ENCODE measurements at places on chromosomes 3 and 15.

DNA sequence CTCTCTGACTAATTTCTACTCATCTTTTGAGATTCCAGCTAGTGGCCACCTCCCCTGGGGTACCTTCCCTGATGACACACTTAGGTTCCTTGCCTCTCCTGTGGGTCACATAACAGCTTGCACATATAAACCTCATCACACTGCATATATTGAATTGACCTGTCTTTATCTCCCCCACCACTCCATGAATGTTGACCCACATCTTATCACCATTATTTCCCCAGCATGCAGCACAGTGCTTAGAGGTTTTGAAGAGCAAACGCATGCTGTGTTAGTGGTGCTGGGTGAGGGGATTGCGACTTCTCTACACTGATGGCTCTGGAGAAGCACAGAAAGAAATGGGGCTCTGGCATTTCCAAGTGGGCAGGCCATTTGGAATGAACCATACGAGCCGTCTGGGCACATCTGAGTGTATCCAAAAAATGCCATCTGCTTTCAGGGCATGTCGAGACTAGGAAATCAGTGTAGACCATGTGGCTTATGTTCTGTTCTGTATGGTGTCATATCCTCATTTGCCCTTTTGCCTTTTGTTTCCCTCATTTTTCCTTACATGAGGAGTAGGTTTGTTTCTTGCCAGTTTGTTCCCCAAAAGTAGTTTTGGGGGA is 333.2 kb upstream of the TRIM42 start:
- DNase-seq = no peak

DNA sequence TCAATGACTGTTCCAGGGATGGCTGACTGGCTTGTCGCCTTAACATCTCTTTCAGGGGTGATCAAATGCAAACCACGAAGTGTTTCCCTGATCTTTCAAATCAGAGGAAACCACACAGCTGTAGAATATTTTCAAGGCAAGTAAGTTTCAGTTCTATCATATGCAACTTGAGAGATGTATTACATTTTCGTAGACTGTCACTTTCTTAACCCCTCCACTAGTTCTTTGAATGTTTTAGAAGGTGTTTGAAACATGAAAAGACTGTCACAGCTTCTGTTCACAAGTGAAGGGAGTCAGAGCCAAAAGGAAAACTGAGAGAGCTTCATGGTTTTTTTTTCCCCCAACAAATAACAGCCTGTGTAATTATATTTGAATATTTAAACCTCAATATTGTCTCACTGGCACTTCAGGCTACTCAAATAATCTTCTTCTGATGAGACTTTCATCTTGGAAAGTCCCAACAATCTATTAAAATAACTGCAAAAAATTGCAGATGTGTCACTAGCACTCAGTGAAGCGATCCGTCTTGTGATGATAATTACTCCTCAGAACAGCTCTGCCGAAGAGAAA is 25.9 kb upstream of the CAPN7 start:
- DNase-seq = no peak

DNA sequence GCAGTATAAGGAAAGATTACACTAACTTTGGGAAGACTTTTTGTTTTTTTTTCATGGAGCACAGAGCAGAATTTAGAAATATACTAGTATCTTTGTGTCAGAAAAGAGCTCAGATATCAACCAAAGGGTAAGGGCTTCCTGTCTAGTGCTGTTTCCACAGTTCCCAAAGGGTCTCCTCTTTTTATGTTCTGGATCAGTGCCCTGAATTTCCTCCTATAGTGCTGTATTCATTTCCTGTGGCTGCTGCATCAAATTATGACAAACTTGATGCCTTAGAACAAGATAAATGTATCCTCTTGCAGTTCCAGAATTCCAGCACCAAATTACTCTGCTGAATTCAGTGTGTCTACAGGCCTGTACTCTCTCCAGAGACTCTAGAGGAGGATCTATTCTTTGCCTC is 219.8 kb upstream of the THRB start:
- no peak for DNase-seq

GRCh38 chr3:85586018-85586417 is 627.2 kb downstream of the CADM2 start:
- DNase-seq = no peak

DNA sequence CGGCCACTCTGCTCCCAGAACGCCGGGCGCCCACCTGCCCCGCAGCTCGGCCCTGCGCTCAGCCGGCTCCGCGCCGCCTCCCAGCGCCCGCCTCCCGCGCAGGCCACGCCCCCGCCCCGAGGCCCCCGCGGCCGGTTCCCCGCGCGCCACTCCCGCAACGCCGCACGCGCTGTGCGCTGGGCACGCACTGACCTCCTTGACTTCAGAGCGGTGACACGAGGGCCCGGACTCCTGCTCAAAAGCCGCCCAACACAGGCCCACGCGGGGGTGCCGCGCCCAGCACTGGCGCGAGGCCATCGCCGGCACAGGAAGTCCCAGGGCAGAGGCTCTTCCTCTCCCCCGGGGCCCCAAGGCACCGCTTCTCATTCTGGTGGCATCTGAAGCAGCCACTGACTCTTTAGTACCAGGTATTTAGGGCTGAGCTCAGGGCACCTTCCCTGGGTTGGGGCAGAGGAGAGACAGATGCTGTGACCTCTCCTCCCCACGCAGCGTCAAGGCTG is 12.4 kb downstream of the TNK2 start:
- DNase-seq = peak; percentile 67

- no peak for DNase-seq
These were observed 25.3 kb downstream of the SLC30A4 start for GRCh38 chr15:45497261-45497660.

- DNase-seq = no peak
These were observed 136.8 kb upstream of the FOXB1 start for GRCh38 chr15:59867086-59867855.

GRCh38 chr3:184255291-184256039 is 5.9 kb downstream of the CAMK2N2 start:
- no peak for DNase-seq

DNA sequence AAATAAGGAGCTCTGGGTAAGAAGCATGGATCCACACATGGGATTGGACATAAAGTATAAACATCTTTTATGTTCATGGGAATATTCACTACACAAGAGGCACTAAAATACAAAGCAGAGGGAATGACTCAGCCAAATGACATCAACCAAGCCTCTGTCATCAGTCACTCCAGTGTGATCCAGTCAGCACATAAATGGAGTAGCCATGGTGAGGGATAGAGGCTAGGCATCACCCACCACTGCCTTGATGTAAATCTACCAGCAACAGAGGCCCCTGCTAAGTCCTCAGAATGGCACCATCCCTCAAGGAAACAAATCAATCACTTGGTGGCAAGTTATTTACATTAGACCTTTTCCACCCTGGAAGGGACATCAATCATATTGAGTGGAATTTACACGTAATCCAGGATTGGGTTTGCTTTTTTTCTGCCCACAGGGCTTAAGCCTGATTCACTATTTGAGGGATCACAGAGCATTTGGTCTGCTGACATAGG is 27.2 kb downstream of the VEPH1 start:
- DNase-seq = no peak

- DNase-seq = peak; percentile 25
These were observed 31.3 kb upstream of the CCDC54 start for GRCh38 chr3:107345822-107346405.

DNA sequence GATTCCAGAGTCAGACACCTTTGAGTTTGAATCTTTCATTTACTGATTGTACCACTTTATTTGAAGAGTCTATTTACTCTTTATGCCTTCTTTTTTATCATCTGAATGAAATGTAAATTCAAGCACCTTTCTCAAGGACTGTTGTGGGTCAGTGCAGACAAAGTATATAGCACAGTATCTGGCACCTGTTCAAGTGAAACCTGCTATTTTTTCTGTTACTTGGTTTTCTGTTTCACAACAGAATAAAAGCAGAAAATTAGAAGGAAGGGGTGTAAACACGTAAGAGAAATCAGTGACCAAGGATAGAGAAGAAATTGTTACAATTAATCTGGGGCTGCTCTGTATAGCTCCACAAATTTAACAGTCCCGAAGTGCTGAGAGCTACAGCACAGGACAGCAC is 357.4 kb downstream of the RSL24D1 start:
- DNase-seq = no peak

DNA sequence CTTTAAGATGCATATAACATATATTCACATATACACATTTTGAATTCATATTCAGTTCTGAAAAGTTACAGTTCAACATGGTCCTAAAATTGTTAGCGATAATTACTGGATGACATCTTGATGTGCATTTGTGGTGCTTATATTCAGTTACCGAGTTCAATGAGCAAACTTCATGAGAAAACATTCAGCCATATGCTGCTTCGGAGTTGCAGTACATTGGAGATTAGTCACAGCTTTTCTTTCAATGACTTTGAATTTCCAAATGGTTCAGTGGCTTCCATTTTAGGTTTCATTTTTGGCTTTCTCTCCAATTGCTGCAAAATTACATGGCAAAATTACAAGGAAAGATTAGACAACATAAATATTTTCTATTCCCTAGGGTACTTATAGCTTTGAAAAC is 198.3 kb upstream of the CNTN3 start:
- no peak for DNase-seq

DNA sequence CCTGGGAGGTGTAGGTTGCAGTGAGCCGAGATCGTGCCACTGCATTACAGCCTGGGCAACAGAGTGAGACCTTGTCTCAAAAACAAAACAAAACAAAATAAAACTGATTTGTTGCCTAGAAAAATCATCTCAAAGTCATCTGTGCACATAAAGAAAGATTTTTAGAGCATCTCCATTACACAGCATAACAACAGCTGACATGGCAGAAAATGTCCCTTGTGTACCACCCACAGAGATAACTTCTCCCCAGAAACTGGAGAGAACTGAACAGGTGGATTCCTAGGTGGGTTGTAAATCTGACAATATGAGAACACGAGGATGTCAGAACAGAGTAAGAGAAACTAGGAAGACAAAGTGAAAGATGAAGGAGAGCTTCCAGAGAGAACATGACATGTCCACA is 207.5 kb downstream of the SLC9A9 start:
- no peak for DNase-seq

DNA sequence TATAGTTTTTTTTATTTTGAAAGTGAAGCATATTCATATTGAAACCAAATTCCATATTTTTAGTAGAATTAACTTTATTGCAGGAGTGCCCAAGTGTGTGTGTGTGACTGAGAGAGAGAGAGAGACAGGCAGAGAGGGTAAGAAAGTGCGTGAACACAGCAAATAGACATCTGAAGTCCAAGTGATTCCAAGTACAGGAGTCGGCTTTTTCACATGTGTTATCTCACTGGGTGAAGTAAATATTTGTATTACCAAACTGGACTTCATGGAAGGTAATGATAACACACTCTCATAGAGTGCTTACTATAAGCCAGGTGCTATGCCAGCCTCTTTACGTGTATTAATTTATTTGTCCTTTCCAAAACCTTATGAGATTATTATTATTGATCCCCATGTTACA is 12.0 kb downstream of the PARP14 start:
- DNase-seq = no peak

DNA sequence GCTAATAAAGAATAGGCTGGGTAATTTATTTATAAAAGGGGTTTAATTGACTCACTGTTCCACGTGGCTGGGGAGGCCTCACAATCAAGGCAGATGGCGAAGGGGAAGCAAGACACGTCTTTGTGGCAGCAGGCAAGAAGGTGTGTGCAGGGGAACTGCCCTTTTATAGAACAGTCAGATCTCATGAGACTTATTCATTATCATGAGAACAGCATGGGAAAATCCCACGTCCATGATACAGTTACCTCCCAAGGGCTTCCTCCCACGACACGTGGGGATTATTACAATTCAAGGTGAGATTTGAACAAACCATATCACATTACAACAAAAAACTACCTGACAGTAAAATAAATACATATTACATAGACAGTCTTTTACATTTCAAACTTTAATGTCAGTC is 414.9 kb downstream of the NAALADL2 start:
- no peak for DNase-seq

DNA sequence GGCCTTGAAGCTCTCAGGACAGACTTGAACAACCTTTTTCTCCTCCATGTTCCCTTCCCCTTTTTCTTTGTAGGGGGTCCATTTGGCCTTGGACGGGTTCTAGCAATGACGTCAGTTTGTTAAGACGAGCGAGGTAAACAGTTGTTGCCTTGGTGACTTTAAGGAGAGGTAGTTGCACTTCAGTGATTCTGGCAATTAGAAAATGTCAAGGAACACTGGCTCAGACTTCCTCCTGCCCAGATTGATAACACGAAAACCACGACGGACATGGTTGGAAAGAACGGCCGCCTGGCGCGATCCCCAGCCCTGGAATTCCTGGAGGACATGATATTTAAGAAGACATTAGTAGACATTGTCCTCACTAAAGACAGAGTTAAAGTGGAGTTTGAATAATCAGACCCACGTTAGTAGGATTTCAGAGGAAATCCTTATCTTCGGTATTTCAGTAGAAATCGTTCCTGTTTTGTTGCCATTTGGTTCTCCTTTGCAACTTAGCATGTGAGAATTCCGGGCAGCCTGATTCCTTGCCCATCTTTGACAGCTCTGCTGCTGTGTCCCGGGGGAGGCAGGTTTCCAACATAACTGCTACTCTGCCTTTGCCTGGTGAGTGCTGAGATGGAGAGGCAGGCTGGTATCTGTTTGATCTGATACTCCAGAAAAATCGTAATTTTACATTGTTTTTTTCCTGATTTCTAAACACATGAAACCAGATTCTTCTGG is 87.3 kb downstream of the ST6GAL1 start:
- DNase-seq = no peak

GRCh38 chr3:12722226-12722625 is 36.8 kb downstream of the TMEM40 start:
- no peak for DNase-seq

- no peak for DNase-seq
These were observed 94.1 kb upstream of the CHRM5 start for GRCh38 chr15:33874156-33874555.

GRCh38 chr15:66720206-66721010 is 18.4 kb downstream of the SMAD6 start:
- no peak for DNase-seq

DNA sequence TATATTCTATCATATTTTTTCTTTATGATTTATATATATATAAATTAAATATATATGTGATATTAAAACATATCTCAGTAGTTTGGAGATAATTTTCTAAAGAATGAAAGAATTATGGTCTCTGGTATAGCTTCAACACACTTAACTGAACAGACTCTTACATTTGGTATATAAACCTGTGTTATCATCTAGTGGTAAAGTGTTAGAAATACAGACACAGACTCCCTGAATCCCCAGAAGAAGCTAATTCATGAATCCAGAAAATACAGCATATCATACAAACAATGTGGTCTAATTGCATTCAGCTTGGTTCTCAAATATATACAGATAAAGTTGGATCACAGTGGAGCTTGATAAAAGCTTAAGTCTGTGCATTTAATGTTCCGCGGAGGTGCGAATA is 1100.4 kb downstream of the ROBO2 start:
- DNase-seq = no peak

DNA sequence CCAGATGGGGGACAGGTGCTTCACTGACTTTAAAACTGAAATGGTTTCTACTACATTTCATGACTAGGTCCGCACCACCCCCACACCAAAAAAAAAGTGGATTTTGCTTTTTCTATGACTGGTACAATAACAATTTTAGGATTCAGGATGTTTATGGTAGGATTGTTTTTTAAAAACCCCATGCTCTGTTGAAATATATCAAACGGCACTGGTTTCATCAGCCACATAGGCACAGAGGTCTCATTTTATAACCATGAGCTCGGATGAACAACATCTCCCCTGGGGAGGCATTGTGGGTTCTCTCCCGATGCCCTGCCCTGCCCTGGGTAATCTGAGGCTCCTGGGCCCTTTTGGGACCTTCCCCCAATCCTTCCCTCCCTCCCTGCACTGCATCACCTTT is 202.7 kb upstream of the KBTBD8 start:
- DNase-seq = no peak

- DNase-seq = no peak
These were observed 3.9 kb downstream of the GP5 start for GRCh38 chr3:194395212-194395611.
